Activated naive CD8-positive, alpha-beta T cell treated with anti-CD3 and anti-CD28 coated beads for 36 hours (primary cell): ENCODE measurements at places on chromosomes 13 and 19. TPM values are rescaled to one million over a fixed set of nuclear protein-coding genes. Genes with fewer than 3 reads are reported as not detected.

MCEMP1 gene
- total RNA-seq: not detected

OR7D2 gene
- total RNA-seq: not detected

MAMSTR gene
- total RNA-seq: 0.46 TPM

CYP4F2 gene
- total RNA-seq: not detected

MPV17L2 gene
- total RNA-seq: 16.7 TPM

LRRC63 gene
- 0.14 TPM for total RNA-seq

PROZ gene
- 0.14 TPM for total RNA-seq

PRR20E gene
- total RNA-seq: not detected

TMEM145 gene
- total RNA-seq: 3.2 TPM
